Retina (tissue), 1 donor: ENCODE measurements at places on chromosomes 13 and 19.

GRCh38 chr13:98585398-98585754 is 8.5 kb upstream of the STK24 start:
- DNase-seq, result no peak

GRCh38 chr19:27746691-27747380 is 1466.1 kb downstream of the UQCRFS1 start:
- DNase-seq, result peak; percentile 24

DNA sequence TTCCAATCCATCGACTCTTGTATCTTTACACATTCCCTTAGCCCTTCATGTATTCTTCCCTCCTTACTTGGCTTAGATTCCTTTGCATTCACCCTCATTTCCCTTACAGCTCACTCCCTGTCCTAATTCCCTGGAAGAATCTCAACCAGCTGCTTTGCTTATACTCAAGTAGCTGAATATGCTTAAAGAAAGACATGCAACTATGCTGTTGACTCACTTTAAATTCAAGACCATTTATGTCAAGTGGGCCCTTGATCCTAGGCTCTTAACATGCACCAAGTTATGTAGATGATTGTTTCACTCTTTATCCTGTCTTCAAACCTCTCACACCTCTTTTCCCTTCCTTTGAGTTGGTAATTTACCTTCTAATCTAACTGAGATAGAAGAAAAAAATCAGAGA is 7.4 kb downstream of the CCDC122 start:
- no peak for DNase-seq

DNA sequence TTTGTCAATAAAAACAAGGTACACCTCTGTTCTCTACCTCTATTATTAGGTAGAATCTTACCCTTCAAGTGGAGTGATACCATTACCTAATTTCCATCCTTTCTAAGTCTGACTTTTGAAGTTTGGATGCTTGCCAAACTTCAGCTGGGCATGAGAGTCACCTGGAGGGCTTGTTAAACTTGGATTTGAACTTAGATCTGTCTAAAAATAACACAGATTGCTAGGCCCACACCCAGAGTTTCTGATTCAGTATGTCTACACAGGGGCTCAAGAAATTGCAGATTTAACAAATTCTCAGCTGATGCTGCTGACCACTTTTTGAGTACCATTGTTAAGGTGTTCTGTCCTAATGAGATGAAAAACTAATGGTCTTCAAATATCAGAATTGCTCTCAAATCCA is 512.2 kb downstream of the LMO7 start:
- no peak for DNase-seq

- DNase-seq, result peak; percentile 16
Observed at GRCh38 chr13:89514534-89515312, 1832.8 kb upstream of the MIR17HG start.

DNA sequence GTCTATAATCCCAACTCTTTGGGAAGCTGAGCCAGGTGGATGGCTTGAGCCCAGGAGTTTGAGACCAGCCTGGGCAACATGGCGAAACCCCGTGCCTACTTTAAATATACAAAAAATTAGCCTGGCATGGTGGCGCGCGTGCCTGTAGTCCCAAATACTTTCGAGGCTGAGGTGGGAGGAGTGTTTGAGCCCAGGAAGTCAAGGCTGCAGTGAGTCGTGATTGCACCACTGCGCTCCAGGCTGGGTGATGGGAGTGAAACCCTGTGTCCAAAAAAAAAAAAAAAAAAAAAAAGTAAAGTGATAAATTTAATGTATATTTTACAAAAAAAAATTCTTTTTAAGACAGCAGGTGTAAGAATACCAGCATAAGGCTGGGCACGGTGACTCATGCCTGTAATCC is 17.6 kb downstream of the TMEM38A start:
- DNase-seq, result no peak

- DNase-seq, result no peak
Observed at GRCh38 chr19:38718747-38719543, 25.3 kb downstream of the CAPN12 start.

GRCh38 chr19:47778049-47778953 is at the start of gene SELENOW:
SELENOW (plus strand) TSS chr19:47778703; CDS start chr19:47778786, 83 bp downstream.
- peak; percentile 95 for DNase-seq
